ENCODE measurements at places on chromosomes 13 and 19. TPM values are rescaled to one million over a fixed set of nuclear protein-coding genes. Genes with fewer than 3 reads are reported as not detected.

DNA sequence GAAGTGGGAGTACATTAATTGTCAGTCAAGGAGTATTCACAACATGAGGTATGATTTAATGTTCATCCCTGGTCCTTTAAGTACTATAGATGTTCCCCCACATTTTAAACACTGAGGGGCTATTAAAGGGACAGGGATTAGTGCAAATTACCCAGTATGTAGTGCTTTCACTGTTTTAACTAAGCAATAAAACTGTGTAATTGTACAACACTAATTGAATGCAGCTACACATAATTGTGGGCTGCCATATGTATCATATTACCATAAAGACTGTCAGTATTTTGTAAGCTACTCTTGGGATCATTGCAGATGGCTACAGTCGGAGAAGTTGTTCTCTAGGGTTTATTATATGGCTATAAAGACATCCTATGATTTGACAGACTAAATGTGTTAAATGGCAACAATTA is 316.6 kb downstream of the DCLK1 start:
- no peaks in the 10 kb centered on the region for H3K36me3 ChIP-seq
- H3K27me3 ChIP-seq, result no peaks in the 10 kb centered on the region
- no peaks in the 10 kb centered on the region for H3K4me1 ChIP-seq
- H3K27ac ChIP-seq, result no peak overlapping the region

DNA sequence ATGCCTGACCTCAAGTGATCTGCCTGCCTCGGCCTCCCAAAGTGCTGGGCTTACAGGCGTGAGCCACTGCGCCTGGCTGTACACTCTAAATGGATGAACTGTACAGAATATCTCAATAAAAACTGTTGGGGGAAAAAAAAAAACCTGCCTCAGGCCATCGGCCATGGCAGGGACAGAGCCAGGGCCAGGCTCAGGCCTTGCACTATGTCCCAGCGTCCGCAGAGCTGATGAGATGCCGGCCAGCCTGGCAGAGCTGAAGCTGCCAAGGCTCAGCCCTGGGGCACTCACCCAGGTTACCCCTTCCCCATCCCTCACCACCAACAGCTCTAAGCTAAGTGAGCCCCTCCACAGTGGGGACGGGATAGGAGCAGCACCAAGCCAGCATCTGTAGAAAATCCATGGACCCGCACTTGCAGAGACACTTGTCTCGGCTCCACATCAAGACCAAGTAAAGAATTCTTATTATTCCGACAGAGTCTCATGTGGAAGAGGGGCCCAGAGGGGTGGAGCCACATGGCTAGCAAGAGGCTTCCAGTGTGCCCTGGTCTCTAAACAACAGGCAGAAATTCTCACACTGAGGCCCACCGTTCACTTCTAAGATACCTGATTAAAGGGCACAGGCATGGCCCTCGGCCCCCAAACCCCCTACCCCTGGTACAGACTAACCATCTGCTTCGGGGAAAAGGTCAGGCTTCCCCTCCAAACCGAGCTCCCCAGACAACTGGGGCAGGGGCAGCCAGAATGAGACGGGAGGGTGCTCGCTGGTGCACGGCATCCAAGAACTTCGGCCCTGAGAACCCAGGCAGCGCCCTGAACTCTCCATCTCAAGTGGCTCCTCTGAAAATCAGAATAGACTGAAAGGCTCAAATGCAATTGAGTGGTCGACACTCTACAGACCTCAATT is 5.8 kb downstream of the PPP6R1 start:
- H3K4me1 ChIP-seq, result peaks cover 7% of the 10 kb centered on the region
- no peak for DNase-seq
- no peaks in the 10 kb centered on the region for H3K27me3 ChIP-seq

DNA sequence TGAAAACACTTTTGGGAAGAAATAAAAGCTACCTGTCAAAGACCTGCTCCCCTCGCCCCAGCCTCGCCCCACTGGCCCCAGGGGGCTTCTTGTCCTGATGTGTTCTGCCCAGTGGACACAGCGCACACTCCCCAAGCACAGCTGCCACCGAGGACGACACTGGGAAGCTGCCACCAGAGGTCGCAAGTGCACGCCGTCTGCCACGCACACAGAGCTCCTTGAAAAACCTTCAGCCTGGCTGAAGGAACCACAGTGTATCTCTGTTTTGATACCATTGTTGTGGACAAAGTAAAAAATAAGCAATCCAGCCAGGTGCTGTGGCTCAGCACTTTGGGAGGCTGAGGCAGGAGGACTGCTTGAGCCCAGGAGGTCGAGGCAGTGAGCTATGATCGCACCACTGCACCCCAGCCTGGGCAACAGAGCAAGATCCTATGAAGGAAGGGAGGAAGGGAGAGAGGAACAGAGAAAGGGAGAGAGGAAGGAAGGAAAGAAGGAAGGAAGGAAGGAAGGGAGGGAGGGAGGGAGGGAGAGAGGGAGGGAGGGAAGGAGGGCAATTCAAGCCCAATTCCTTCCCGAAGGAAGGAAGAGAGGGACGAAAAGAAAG is 57.3 kb downstream of the CEBPG start:
- H3K36me3 ChIP-seq, result no peaks in the 10 kb centered on the region
- H3K27ac ChIP-seq, result no peak overlapping the region
- no peak overlapping the region for H3K4me3 ChIP-seq
- H3K27me3 ChIP-seq, result no peaks in the 10 kb centered on the region

Gene ZNF426
- 14.6 TPM for total RNA-seq

GRCh38 chr19:6103217-6103644 is 7.1 kb downstream of the RFX2 start:
- H3K36me3 ChIP-seq, result no peaks in the 10 kb centered on the region
- no peak overlapping the region for H3K4me3 ChIP-seq
- H3K4me1 ChIP-seq, result peaks cover 3% of the 10 kb centered on the region
- peak; percentile 84 for DNase-seq
- no peaks in the 10 kb centered on the region for H3K27me3 ChIP-seq

Gene NDUFA3
- 39.4 TPM for total RNA-seq

DNA sequence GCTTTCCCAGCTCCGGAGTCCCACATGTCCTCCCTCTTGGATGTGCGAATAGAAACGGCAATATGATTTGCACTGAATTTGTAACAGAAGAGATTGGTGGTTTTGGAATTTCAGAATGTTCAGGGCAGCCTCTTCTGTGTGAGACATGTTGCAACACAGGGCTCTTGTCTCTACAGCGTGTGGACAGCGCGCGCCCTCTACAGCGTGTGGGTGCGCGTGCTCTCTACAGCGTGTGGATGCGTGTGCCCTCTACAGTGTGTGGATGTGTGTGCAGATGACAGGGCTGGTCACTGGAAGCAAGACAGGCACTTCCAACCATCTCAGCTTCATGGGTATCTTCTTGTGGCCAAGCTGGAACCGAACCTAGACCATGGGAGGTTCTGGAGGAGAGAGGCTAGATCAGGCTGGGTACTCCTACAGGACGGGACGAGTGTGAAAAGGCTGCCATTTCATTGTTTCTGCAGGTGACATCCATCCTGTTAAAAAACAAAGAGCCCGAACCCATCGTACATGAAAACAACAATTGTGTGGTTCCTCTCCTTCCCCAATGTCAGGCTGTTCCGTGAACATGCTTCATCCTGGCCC is 78.4 kb downstream of the TEX29 start:
- no peak overlapping the region for H3K27ac ChIP-seq
- no peaks in the 10 kb centered on the region for H3K27me3 ChIP-seq
- H3K4me3 ChIP-seq, result no peak overlapping the region

Gene ZNF304
- 13.2 TPM for total RNA-seq

DNA sequence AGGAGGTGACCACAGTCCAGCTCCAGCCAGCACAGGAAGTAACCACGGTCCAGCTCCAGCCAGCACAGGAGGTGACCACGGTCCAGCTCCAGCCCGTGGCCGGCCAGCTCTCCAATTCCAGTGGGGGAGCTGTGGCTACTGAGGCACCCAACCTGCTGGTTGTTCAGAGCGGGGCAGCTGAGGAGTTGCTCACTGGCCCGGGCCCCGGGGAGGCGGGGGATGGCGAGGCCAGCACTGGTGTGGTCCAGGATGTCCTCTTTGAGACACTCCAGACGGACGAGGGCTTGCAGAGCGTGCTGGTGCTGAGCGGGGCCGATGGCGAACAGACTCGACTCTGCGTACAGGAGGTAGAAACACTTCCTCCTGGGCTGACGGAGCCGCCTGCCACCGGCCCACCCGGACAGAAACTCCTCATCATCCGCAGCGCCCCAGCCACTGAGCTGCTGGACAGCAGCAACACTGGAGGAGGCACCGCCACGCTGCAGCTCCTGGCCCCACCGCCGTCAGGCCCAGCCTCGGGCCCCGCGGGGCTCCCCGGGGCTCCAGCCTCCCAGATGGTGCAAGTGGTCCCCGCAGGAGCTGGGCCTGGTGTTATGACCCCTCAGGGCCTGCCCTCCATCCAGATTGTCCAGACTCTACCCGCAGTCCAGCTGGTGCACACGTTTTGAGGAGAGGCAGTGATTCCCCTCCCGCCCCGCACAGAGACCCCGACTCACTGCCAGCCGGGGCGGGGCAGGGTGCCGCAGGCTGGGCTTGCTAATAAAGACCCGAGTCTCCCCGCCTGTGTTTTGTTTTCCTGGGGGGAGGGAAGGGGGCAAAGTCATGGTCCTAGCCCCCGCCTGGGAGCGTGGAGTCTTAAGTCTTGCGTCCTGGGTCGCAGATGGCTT is 1.0 kb upstream of the NAT14 start:
- H3K27me3 ChIP-seq, result no peaks in the 10 kb centered on the region
- H3K36me3 ChIP-seq, result peaks cover 5% of the 10 kb centered on the region
- peak overlapping the region; percentile 57 for H3K4me3 ChIP-seq
- peak overlapping the region; percentile 80 for H3K27ac ChIP-seq

- no peaks in the 10 kb centered on the region for H3K27me3 ChIP-seq
- H3K27ac ChIP-seq, result no peak overlapping the region
- no peak for DNase-seq
- H3K4me1 ChIP-seq, result peaks cover 7% of the 10 kb centered on the region
Observed at GRCh38 chr13:113171250-113172125, 13.0 kb downstream of the PROZ start.

GRCh38 chr19:366951-367350 is 22.4 kb upstream of the MIER2 start:
- no peak overlapping the region for H3K4me3 ChIP-seq
- no peaks in the 10 kb centered on the region for H3K36me3 ChIP-seq
- H3K4me1 ChIP-seq, result no peaks in the 10 kb centered on the region
- no peak for DNase-seq

DNA sequence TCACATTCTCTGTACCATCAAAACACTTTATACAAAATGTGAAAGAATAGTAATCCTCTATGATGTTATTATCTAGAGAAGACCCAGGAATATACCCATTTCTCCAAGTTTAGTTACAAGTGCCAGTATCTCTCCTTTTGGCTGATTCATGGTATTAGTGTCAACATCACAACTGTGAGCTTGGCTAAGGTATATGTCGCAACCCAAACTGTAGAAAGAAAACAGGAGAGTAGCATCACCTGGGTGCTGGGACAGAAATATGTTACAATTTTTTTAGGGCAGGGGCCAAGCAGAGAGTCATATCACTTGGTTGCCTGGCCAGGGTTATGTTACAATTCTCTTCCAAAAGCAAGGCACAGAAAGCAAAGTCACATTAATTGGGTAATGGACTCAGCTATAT is 127.2 kb upstream of the ZNF91 start:
- no peak for DNase-seq
- H3K27ac ChIP-seq, result no peak overlapping the region
- H3K4me1 ChIP-seq, result no peaks in the 10 kb centered on the region
- no peaks in the 10 kb centered on the region for H3K27me3 ChIP-seq
- no peak overlapping the region for H3K4me3 ChIP-seq
- H3K36me3 ChIP-seq, result no peaks in the 10 kb centered on the region

- H3K36me3 ChIP-seq, result no peaks in the 10 kb centered on the region
- no peak for DNase-seq
- H3K27me3 ChIP-seq, result no peaks in the 10 kb centered on the region
- H3K4me3 ChIP-seq, result peak overlapping the region; percentile 57
- no peaks in the 10 kb centered on the region for H3K4me1 ChIP-seq
- peak overlapping the region; percentile 71 for H3K27ac ChIP-seq
Observed at GRCh38 chr19:9139609-9140158, 513 bp upstream of the ZNF317 start.

Gene RASA3
- 12.5 TPM for total RNA-seq

Gene CEACAM1
- total RNA-seq, result 21.4 TPM

Gene THSD8
- total RNA-seq, result not detected

Gene ZNF491
- 2.3 TPM for total RNA-seq

GRCh38 chr13:60261432-60262351 is 98.0 kb upstream of the DIAPH3 start:
- H3K27ac ChIP-seq, result no peak overlapping the region
- no peaks in the 10 kb centered on the region for H3K27me3 ChIP-seq
- H3K4me1 ChIP-seq, result no peaks in the 10 kb centered on the region
- H3K4me3 ChIP-seq, result no peak overlapping the region

Gene ERCC1
- total RNA-seq, result 151 TPM

Gene SCN1B
- 10.6 TPM for total RNA-seq

DNA sequence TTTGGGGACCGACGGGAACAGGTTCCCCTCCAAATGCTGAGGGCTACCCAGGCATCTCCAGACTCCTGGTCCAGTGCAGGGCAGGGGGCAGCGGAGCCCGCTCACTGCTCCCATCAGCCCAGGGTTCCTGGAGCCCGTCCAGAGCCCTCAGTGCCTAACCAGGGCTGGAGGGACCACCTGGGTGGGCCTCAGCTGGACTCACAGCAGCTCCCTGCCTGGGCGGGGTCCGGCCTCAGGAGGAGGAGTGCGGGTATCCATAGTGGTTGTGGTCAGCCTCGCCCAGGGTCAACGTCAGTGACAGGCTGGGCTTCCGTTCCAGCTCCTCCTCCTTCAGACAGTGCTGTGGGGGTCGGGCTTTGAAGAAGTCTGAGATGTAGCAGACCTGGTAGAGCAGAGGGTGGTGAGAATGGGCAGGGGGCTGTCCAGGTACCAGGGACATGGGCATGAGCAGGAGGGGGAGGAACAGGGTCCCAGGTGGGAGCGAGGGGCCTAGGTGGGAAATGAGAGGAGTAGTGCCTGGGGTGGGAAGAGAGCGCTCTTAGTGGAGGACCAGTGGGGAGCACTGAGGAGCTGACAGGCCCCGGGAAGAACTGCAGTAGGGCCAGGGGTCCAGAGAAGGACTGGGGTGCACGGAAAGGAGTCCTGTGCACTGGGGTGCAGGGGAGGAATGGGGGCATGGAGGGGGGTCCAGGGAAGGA is 9.9 kb downstream of the PLPP2 start:
- no peaks in the 10 kb centered on the region for H3K4me1 ChIP-seq
- no peak for DNase-seq
- no peak overlapping the region for H3K27ac ChIP-seq
- no peaks in the 10 kb centered on the region for H3K36me3 ChIP-seq

- H3K27me3 ChIP-seq, result no peaks in the 10 kb centered on the region
- H3K27ac ChIP-seq, result no peak overlapping the region
- H3K36me3 ChIP-seq, result no peaks in the 10 kb centered on the region
Observed at GRCh38 chr13:38394777-38395496, 45.3 kb downstream of the UFM1 start.

Gene ARL11
- total RNA-seq, result 0.05 TPM

Gene TICAM1
- total RNA-seq, result 8.3 TPM

- no peaks in the 10 kb centered on the region for H3K27me3 ChIP-seq
- DNase-seq, result no peak
- H3K27ac ChIP-seq, result no peak overlapping the region
- no peak overlapping the region for H3K4me3 ChIP-seq
- H3K36me3 ChIP-seq, result no peaks in the 10 kb centered on the region
Observed at GRCh38 chr13:113769106-113769505, 10.1 kb downstream of the TMEM255B start.

GRCh38 chr13:89363144-89363543 is 1692.0 kb downstream of the SLITRK5 start:
- no peak for DNase-seq
- no peaks in the 10 kb centered on the region for H3K4me1 ChIP-seq
- no peaks in the 10 kb centered on the region for H3K27me3 ChIP-seq
- H3K27ac ChIP-seq, result no peak overlapping the region
- H3K36me3 ChIP-seq, result no peaks in the 10 kb centered on the region

Gene PIAS4
- total RNA-seq, result 25.3 TPM

GRCh38 chr13:38888309-38888708 is 102.3 kb downstream of the STOML3 start:
- H3K36me3 ChIP-seq, result no peaks in the 10 kb centered on the region
- no peaks in the 10 kb centered on the region for H3K4me1 ChIP-seq
- no peaks in the 10 kb centered on the region for H3K27me3 ChIP-seq
- no peak overlapping the region for H3K27ac ChIP-seq

All from prostate gland (tissue), 2 donors.